CD8-positive, alpha-beta memory T cell (primary cell): ENCODE measurements at places on chromosomes 13 and 19.
A peak's percentile ranks its signal among the peaks of the same experiment; 100 is the strongest.

- no peak for DNase-seq
Observed at GRCh38 chr13:51874651-51875050, 12.9 kb downstream of the CCDC70 start.

DNA sequence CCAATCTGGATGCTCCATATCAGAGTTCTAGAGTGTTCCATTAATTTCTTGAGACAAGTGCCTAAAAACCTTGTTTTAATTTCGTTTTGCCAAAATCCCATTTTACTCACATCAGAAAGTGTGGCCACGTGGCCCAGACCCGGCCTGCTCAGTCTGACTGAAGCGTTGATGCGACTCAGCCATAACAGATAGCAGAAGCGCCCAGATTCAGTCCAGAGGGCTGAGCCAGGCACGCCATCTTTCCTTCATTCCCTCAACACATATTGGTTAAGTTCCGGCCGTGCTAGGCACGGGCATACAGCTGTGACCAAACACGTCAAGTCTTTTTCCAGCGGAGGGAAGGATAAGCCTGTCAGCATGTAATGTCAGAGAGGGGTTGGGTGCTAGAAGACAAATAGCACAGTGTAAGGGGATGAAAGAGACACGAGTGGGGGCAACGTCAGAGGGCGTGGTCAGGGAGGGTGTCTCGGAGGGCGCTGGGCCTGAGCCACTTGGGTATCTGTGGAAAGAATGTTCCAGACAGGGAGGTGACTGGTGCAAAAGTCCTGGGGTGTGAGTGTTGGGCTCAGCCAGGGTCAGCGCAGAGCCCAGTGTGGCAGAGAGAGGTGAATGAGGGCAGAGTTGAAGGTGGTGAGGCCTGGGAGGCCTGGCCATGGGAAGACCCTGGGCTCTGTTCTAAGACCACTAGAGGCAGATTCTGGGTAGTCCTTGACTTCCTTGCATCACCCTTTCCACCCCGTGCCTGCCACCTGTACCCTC, 3.1 kb downstream of the F10 start:
- no peak for DNase-seq

DNA sequence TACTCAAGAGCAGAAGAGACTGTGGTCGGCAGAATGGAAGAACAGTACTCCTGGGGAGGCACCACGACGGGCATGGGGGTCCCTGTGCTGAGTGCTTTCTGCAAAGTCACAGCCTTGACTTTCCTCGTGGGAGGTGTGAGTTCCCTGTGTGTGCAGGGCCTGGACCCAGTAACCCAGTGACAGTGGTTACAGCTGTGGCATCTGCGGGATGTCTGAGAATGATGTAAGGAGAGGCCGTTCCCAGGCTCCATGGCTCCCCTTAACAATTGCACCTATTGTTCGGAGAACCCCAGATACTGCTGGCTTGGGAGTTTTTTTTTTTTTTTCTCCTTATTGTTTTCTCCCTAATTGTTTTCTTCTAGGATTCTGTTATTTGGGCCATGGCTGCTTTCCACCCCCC, 5.1 kb upstream of the NANOS2 start:
- DNase-seq: no peak

GRCh38 chr13:41039746-41040145, 20.6 kb upstream of the ELF1 start:
- no peak for DNase-seq

DNA sequence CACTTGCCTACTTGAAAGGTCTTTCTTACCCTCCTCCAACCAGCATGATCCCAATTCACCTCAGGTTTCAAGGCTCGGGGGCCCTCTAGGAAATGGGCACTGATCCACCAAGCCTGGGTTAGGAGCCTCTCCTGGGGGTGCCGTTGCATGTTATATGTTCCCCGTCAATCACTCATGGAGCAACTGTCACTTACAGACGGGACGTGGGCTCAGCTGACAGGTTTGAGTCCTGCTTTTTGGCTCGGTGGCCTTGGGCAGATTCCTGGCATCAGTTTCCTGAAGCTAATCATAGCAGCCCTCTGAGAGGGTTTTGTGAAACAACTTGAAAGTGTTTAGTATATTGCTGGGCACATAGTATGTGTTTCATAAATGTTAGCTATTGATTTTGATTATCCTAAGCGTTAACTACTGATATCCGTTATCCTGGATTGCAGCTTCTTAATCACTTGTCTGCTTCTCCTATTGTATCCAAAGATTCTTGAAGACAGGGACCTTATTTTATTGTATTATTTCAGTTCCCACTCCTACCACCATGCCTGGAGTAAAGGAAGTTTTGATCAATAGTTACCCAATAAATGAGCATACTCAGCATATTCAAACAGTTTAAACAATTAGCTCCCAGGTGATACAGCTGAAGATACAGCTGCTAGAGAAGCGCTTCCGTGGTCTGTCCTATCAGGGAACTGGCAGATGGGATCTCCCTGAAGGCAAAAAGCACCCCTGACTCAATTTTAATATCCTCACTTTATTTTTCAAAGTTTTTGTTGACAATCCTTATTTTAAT, 57.9 kb downstream of the RFC3 start:
- DNase-seq: no peak

GRCh38 chr19:28425046-28425931, 787.7 kb downstream of the UQCRFS1 start:
- DNase-seq: no peak

GRCh38 chr13:49058761-49059160, 83.0 kb downstream of the FNDC3A start:
- no peak for DNase-seq

GRCh38 chr19:31674503-31675192, 325.4 kb upstream of the TSHZ3 start:
- DNase-seq: no peak

DNA sequence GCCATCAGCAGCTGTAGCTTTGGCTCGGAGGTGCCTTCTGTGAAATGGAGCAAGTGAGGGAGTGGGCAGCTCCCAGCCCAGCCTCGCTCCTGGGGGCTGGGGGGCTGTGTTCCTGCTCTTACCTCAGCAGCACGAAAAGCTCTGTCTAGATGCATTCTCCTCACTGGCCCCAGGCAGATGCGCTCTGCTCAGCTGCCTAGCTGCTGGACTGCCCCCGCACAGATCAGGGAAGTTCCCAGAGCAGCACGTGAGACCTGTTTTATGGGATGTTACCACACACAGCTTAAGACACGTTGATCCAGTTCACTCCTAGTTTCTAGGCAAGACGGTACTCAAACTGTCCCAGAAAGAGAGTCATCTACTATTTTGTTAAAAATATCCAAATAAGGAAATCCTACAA, 13.6 kb downstream of the LCP1 start:
- DNase-seq: peak; percentile 40

GRCh38 chr13:46489586-46490023, 63.4 kb upstream of the LRCH1 start:
- no peak for DNase-seq

DNA sequence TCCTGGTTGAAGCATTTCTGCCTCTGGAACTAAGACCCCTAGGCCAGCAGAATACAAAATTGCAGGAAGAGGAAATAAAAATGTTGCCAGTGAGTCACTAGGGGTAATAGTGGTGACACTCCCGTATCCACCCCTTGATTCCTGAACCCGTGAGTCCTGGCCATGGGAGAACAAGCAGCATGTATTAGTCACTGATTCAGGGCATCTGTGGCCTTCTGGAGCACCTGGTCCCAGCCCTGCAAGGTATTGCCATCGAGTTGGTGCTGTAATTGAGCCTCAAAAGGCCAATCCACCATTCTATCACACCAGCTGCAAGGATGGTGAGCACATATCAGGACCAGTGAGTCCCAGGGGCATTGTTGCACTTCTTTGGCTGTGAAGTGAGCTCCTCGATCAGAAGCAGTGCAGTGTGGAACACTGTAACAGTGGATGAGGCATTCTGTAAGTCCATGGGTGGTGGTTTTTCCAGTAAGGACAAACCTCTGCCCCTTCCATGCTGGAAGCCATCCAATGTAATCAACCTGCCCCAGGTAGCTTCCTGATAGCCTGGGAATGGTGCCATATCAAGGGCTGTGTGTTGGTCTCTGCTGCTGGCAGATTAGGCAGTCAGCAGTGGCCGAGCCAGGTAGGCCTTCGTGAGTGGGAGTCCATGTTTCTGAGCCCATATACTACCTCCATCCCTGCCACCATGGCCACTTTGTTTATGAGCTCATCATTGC, 39.6 kb downstream of the C1QTNF9 start:
- DNase-seq: no peak

DNA sequence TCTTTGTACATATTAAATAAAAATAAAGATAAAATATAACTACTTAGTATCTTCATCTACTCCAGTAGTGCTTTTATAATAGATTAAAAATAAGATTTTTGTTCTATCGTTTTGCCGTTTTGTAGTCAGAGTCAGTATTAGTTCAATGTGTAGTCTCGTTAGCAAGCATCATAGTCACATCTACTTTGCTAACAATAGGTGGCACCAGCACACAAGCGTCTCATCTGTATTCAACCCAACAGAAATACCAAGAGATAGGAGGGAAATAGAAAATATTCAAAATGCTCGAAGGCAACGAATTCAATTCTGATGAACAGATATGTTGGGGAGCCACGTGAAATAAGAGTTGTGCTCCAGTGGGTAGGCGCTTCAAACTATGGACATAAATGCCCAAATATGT, 21.4 kb upstream of the MICU2 start:
- DNase-seq: no peak

- DNase-seq: no peak
Observed at GRCh38 chr13:67232384-67232783, 2.2 kb upstream of the PCDH9 start.

GRCh38 chr13:33678906-33679657, 138.9 kb upstream of the RFC3 start:
- DNase-seq: peak; percentile 30

DNA sequence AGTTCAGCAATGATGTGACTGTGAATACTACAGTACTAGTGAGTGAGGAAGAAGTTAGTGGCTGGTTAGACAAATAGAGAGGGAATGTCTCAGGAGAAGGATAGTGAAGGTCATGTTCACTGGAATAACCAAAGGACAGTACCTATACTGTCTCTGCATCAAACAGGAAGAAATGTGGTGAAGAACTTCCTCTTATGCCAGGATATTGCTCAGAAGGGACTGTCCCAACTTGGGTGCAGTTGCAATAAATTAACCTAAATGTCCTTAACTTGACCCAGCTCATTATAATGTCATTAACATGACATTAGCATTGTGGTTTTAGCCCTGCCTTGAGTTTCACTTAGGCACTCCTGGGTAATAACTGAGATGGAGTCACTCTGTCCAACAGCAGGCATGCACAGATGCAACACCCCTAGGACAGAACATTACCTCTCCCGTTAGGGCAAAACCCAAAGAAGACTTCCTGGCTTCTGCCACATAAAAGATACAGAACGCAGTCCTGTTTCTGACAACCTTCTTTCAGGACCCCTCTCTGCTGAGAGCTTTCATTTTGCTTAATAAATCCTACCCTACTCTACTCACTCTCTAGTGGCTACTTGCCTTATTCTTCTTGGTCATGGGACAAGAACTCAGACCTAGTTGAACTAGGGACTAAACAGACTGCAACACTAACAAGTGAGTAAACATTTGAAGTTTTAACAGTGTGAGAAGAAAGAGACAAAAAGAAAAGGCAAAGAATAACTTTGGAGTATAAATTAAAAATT, 1591.6 kb upstream of the MIR17HG start:
- no peak for DNase-seq

DNA sequence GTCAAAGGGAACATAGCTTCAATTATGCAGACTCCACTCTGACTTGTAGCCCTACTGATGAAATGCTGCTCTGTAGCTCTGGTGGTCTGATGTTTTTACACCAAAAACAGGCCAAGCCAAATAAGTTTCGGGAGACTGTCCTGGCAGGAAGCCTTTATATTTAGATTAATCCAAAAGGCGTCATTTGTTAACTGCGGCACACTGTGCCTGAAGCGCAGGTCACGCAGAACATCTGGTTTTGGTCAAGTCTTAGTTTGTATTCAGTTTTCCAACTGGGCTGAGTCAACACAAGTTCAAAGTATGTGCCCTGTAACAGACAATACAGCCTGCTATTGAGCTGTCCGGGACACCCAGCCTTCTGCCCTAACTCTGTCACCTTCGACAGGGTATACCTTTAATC, 154.6 kb upstream of the IPO5 start:
- DNase-seq: no peak

GRCh38 chr13:35723821-35724220, 247.3 kb upstream of the MAB21L1 start:
- no peak for DNase-seq

- no peak for DNase-seq
Observed at GRCh38 chr13:35760735-35761281, 284.3 kb upstream of the MAB21L1 start.

DNA sequence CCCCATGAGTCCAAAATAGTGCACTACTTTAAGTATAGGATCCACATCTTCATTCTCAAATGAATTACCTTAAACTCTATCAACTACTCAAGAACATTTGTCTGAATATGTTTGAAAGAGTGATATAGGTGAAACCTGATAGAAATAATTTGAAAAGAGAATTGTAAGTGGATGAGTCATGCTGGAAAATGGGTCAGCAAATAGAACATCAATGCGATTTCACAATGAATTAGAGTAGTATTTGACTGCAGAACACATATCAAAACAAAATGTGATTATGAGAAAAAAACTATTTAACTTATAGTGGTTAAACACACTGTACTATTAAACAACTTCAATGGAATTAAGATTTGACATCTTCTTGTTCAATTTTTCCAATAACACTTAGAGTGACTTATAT, 300.6 kb upstream of the KLHL1 start:
- DNase-seq: no peak

GRCh38 chr13:110034031-110034549, 247.7 kb upstream of the IRS2 start:
- DNase-seq: no peak

DNA sequence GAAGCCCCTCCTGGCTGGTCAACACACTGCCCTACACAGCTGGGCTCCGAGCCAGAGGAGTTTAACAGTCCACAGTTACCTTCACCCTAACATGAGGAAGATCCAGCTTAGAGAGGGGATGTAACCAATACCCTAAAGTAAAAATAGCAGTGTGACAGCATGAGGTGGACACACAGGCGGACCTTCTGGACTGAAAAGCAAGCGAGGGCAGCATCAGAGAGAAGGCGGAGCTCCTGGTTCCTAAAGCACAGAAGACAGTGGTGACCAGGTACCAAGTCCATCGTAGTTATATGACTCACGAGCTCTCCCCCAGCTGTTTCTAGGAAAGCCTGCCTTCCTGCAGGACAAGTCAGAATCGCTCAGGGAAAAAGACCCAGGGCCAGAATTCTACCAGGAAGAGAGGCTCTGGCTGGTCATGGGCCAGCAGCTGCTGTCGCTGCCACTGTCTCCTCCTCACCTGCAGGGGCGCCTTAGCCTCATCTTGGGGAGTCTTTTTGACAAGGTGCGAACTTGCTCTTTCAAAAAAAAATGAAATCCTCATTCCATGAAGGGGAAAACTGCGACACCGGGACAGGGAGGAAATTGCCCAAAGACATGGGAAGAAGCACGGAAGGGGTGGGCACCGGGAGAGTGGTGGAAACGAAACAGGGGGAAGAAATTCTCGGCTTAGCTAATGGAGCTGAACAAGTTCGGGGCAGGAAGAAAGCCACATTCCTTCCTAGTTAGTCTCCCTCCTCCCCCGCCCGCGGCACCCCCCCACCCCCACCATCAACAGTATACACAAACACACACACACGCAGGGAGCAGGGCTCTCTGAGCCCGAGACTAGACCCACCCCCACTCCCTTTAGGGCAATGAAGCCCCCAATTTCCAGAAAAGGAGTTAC, 1.7 kb downstream of the ELL start:
- DNase-seq: peak; percentile 50
